ENCODE measurements at places on chromosomes 4 and X.
A peak's percentile ranks its signal among the peaks of the same experiment; 100 is the strongest.

DNA sequence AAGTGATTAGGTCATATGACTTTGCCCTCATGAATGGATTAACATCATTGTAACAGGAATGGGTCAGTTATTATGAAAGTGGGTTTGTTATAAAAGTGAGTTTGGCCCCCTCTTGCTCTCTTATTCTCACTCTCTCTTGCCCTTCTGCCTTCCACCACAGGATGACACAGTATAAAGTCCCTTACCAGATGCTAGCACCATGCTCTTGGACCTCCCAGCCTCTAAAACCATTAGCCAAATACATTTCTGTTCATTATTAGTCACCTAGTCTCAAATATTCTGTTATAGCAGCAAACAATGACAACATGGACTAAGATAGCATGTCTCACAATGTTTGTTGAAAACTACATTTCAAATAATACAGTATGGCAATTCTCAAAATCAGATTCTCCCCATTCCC lies 59.7 kb downstream of the RWDD4 start:
- no peak for DNase-seq

DNA sequence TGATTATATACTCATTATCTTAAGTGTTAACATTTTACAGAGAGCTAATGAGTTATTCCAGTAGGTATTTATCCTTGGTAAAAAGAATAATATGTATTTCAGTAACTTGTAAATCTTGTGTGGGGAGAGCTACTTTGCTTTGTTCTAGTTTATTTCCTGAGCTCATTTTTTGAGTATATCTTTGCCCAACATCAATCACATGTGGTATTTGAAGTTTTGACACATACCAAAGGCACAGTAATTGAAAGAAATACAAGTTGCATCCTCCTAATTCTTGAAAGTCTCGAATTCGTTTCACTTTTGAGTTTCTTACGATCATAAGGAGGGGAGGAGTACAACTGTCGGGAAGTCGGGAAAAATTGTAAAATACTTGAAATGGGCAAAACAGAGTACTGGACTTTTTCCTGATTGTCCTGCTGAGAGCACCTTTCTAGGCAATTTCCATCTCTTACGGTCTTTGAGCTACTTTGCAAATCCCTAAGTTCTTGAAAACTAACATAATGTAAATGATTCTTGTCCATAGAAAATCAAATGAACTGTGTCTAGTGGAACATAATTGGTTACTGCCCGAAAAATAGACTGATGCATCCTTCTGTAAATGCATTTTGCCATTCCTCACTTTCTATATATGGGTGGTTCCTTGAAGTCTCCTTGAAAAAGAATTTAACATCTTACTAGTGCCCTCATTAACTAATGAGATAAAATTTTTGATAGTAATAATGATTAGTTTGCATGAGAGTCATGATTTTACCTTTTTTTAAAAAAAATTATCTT lies 20.6 kb downstream of the CLTRN start:
- no peak for DNase-seq

DNA sequence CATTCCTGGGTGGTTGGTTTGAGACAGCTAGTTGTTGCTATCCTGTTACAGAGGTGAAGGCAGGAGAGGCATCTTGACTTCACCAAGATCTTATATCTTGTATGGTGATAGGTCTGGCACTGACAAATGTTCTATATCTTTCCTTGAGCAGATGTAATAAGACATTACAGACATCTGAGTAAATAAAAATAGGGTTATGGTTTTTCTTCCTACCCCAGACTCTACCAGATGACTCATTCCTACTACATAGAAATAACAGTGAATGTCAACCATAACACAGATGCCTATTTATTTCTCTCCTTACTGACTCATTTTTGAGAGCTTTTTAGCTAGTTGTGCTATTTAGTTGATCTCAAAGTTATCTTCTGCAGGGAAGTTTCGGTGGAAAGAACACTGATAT lies 21.9 kb downstream of the HNRNPH2 start:
- no peak for DNase-seq

GRCh38 chrX:3345281-3346191 lies 916 bp downstream of the MXRA5 start:
- DNase-seq = no peak

DNA sequence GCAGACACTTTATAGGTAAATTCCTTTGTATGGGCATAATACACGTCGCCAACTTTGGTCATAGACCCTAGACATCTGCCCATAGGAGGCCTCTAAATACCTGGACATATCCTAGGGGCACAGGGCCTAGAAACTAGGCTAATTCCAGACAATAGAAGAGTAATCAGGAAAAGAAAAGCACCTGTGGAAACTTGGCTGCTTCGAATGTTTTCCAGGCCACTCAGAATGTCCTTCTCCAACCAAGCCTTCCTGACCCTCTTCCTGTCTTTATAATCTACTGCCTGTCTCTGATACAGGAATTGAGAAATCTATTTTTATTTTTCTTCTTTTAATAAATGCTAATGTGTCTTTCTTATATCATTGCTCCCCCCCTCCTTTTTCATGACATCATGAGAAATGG lies 493.1 kb downstream of the IL15 start:
- no peak for DNase-seq

- no peak for DNase-seq
Measured at GRCh38 chr4:25817059-25817681, 45.6 kb downstream of the SEL1L3 start.

- no peak for DNase-seq
Measured at GRCh38 chr4:118373614-118374255, 20.9 kb upstream of the PRSS12 start.

DNA sequence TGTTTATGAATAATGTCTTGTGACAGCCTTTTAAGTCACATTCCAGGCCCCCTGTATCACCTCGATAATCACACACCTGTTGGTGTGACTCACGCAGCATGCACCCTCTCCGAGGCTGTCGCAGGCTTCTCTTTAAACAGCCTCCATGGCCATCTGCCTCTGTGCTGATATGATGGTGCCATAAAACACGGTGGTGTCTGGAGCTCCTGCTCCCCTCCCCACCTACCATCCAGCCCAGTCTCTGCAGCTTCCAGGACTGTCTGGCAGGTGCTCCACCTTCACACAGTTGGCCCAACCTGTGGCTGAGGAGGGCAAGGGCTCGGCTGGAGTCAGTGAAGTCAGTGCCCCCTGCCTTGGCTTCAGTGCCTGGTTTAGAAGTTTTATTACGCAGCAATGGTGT lies 173.8 kb upstream of the RPL34 start:
- no peak for DNase-seq

DNA sequence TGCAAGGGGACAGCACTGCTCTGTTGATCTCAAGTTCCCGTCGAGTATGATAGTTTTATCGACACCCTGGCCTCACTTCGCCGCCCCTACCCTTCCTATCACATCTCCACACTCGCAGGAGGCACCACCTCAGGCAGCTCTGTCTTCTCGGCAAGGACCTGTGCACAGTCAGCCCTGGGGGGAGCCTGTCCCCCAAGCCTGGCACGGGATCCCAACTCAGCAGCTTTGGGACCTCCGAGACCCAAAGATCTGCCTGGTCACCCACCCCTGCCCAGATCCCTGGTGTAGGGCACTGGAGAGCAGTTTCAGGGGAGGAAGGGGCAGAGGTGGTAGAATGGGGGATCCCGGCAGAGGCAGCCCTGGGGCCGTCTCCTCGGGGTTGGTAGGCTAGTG lies 18.0 kb upstream of the UBA1 start:
- no peak for DNase-seq

DNA sequence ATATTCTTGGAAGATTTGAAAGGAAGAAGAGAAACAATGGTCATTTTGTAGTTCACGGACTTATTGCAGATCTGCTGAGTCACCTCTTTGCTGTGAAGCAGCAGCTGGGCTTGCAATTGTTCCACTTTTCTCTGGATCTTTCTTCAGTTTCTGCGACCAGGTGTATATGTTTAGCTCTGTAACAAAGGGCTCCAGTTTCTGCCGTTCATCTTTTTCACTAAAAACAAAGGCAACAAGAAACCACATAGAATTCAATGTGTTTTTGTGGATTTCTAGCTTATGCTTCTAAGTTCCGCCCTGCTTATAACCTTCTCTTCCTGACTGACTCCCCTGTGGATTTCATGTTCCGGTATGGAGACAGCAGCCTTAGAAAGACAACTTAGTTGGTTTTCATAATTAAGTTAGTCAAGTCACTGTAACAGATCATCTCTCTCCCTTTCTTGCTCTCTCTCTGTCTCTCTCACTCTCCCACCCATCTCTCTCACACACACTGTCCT lies 121.6 kb upstream of the EPHA5 start:
- DNase-seq = no peak

DNA sequence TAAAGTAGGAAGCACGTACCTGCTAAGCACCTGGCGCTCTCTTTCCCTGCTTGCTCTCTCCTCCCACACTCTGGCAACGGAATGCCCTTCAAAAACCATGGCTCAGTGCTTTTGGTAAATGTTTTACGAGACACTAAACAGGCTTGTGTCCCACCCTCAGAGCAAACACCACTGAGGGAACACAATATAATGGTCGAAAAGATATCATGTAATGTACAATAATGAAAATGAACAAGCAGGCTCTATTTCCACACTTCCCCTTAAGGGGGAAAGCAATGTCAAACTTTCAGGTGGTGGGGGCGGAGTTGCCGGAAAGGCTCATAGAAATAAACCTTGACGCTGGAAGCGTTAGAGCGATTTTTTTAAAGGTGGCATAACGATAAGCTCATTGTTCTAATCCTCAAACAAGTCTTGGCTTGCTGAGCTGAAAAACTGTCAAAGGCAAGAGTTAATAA lies 115.1 kb downstream of the RBM47 start:
- DNase-seq = no peak

- no peak for DNase-seq
Measured at GRCh38 chrX:38627683-38628082, 66.3 kb downstream of the TSPAN7 start.

GRCh38 chr4:53196882-53197771 lies 168.7 kb downstream of the SCFD2 start:
- peak; percentile 3 for DNase-seq

GRCh38 chr4:53576071-53576617 lies 15.1 kb downstream of the LNX1 start:
- DNase-seq = no peak

GRCh38 chrX:74420196-74421035 lies 877 bp upstream of the SLC16A2 start:
- no peak for DNase-seq

DNA sequence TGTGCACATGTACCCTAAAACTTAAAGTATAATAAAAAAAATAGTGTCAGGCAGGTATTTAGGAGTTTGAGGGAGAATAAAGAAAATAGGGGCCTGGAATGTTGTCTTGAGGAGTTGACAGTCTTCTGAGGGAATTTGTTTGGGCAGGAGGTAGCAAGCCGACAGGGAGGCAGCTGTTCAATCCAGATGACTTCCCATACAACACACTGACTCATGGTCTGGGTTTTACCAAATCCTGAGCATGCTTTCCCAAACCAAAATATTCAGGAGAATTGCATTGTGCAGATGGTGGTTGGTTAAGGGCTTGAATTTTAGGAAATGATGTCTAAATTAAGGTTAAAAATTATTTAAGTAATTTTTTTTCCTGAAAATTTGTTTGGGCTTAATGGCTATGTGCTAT lies 430.0 kb downstream of the INPP4B start:
- no peak for DNase-seq

DNA sequence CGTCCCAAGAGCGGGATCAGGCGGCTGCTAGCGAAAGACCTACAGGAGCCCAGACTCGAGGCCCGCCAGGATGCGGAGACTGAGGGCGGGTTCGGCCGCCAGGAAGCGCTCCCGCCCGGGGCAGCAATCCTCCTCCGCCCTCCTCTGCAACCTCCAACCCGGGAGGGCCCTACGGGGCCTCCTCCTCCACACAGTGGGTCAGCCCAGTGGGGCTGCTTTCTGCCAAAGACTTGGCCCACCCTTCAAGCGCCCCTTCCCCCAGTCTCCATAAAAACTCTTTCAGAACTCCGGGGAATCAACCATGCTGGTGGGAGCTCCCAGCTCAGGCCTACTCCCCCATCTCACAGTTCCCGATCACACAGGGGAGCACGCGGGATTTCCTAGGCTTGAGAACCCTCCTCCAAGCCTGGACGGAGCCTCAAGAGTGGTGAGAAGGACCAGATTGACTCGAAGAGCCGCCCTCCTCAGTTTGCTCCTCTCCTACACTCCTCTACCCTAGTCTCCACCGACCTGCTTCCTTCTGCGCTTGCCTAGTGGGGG lies 77.5 kb downstream of the RLIM start:
- no peak for DNase-seq

GRCh38 chrX:26653050-26653449 lies 437.1 kb downstream of the MAGEB5 start:
- DNase-seq = no peak

DNA sequence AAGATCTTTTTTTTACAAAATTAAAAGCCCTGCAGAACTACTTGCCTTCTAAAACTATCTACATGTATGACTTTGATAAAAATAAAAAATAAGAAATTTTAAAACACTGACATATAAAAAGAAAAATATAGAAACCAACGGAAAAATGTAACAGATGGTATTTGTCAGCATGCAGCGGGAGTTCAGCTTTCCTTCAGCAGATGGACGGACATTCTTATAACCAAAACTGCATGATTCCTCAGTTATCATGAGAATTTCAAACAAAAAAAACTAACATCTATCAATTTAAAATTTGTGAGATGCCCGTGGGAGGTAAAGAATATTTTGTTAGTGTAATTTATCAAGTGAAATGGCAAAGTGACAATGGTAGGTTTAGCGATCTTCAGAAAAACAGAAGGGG lies 23.2 kb downstream of the RWDD4 start:
- DNase-seq = no peak

DNA sequence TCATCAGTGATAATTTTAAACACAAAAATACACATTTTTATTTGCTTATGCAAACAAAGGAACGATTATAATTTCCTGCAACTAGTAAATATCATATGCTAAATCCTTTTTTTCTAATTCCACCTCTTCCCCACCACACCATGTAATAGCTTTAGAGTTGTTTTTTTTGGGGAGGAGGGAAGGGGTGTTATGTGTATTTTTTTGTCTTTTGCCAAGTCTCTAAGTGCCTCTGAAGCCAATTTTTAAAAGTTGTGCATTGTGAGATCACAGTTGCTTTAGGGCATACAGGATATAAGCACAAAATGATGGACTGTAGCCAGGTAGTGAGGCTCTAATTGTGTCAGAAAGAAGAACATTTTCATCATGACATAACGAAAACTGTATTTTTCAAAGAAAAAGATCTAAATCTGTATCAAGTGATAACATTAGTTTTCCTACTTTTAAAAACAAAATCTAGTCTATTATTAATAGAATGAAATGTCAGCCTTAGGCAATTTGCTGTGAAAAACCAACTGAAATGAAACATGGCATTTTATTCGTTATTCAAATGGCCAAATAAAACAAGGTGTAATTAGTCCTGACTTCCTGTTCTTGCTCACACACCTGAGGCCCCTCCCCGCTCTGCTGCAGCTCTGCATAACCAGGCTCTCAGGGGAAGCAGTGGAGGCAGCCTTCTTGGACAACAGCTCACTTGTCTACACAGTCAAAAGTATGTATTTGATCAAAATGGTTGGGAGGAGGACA lies 157.4 kb downstream of the PALLD start:
- no peak for DNase-seq

- no peak for DNase-seq
Measured at GRCh38 chr4:178665916-178666315, 1223.7 kb upstream of the AGA start.
